NCI-H1417 (cell line): ENCODE measurements at places on chromosomes 1 and 21.

GRCh38 chr21:18477043-18477442 is 73.5 kb upstream of the TMPRSS15 start:
- no peak for DNase-seq

GRCh38 chr1:12669529-12670068 is 25.7 kb downstream of the AADACL4 start:
- no peak for DNase-seq

DNA sequence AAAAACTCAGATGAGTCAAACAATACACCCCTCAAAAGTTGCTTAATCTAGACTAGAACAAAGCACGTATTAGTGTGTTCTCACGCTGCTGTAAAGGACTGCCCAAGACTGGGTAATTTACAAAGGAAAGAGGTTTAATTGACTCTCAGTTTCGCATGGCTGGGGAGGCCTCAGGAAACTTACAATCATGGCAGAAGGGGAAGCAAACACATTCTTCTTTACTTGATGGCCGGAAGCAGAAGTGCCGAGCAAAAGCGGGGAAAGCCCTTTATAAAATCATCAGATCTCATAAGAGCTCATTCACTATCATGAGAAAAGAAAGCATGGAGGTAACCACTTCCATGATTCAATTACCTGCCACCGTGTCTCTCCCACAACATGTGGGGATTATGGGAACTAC is 10.1 kb downstream of the JAM2 start:
- no peak for DNase-seq

DNA sequence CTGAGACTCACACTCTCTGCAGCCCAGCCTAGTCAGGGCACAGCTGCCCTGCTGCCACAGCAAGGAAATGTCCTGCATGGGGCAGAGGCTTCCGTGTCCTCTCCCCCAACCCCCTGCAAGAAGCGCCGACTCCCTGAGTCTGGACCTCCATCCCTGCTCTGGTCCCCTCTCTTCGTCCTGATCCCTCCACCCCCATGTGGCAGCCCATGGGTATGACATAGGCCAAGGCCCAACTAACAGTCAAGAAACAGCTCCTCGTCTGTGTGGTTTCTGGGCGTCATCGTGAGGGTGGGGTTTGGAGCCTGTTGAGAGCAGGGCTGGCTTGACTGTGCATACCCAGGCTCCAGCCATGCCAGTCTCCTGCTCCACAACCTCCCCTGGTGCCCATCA is 19.5 kb downstream of the FAAH start:
- no peak for DNase-seq

- no peak for DNase-seq
These were observed 88.6 kb downstream of the GPATCH2 start for GRCh38 chr1:217542136-217542777.
